ENCODE measurements at places on chromosomes 3 and 15.

DNA sequence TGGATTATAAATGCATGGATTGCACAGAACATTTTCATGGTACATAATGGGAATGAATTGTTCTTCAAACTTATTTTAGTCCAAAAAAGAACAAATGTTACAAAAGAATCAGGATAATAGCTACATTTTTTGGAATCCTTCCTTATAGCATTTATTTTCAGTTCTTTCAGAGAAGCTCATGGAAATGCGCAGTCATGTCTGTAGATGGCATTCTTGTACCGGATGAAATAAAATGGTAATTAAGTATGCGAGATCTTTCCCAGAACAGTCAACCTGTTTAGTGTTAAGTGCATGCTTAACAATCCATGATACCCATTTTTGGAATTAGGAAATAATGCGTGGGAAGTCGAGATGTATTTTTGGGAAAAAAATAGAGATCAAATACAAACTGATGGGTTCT lies 38.2 kb upstream of the GOLGA8B start:
- DNase-seq = no peak

DNA sequence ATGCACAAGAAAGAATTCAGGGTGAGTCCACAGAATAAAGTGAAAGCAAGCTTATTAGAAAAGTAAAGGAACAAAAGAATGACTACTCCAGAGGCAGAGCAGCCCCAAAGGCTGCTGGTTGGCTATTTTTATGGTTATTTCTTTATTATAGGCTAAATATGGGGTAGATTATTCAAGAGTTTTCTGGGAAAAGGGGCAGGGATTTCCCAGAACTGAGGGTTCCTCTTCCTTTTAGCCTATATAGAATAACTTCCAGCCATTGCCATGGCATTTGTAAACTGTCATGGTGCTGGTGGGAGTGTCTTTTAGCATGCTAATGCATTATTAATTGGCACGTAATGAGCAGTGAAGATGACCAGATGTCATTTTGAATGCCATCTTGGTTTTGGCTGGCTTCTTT lies 13.6 kb downstream of the GLDN start:
- DNase-seq = no peak

- no peak for DNase-seq
These were observed 12.6 kb downstream of the CD86 start for GRCh38 chr3:122067588-122068240.

DNA sequence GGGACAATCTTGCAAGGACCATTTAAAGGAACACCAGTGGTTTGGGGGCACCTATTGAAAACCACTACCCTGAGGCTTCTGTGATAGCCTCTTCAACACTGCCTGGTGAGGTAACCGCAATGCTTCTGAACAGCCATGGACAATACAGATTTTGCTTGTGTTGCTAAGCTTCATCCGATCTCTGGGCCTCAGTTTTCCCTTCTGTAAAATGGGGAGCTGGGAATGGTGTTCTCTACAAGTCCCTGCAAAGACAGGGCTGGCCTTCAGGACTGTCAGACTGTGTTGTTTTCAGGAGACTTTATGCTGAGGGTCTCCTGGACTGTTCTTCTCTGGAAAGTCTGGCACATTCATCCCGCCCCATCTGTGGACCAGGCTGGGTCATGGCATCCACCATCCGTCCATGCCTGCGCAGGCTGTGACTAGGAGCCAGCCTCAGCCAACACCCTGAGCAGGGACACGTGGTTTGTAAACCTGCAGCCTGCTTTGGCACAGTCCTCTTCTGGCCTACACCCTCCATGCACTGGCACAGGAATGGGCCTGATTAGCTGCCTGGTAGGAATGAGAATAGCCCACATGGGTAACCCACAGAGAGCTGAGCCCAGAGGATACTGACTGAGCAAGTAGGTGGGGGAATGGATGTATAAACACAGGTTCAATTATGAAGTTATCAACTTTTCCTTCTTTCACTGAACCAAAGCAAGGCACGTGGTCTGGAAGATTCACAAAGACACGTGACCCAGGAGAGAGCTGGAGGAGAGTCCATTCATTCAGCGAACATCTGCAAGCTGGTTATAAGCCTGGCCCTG lies 55.3 kb downstream of the ROPN1B start:
- DNase-seq = no peak

GRCh38 chr15:38746211-38746610 lies 181.6 kb upstream of the RASGRP1 start:
- no peak for DNase-seq

- DNase-seq = no peak
These were observed at the start of gene GMNC for GRCh38 chr3:190862209-190863118. GMNC (minus strand) TSS chr3:190862694; CDS start chr3:190862615, 79 bp downstream.

- DNase-seq = no peak
These were observed 779 bp upstream of the CTNNB1 start for GRCh38 chr3:41198526-41198925.
